Cerebellar cortex (tissue), 1 donor: ENCODE measurements at places on chromosomes 7 and 10.

- no peak for DNase-seq
Measured at GRCh38 chr10:78727728-78728127, 341.0 kb upstream of the ZMIZ1 start.

DNA sequence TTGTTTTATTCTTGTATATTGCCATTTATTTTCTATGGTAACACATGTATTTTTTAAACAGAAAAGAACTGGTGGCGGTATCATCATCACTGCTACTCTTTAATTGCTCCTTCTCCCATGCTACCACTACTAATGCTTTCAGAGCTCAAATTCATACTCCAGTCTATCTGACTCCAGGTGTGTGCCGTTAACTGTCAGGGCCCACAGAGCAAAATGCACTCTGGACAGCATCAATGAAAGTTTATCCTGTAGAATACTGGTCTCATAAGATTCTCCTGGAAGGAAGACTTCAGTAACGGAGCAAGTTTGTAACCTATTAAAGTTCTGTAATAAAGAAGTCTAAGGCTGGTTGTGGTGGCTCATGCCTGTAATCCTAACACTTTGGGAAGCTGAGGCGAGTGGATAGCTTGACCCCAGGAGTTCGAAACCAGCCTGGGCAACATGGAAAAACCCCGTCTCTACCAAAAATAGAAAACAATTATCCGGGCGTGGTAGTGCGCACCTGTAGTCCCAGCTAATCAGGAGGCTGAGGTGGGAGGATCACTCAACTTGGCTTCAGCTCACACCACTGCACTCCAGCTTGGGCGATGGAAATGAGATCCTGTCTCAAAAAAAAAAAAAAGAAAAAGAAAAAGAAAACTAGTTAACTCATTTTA is 18.4 kb downstream of the ZNRF2 start:
- no peak for DNase-seq

- DNase-seq, result no peak
Measured at GRCh38 chr10:62820586-62820985, 4.4 kb upstream of the EGR2 start.

- DNase-seq, result peak; percentile 88
Measured at GRCh38 chr10:19944911-19945663, 128.9 kb downstream of the PLXDC2 start.

GRCh38 chr7:99406557-99406956 is 1.8 kb downstream of the PDAP1 start:
- no peak for DNase-seq

DNA sequence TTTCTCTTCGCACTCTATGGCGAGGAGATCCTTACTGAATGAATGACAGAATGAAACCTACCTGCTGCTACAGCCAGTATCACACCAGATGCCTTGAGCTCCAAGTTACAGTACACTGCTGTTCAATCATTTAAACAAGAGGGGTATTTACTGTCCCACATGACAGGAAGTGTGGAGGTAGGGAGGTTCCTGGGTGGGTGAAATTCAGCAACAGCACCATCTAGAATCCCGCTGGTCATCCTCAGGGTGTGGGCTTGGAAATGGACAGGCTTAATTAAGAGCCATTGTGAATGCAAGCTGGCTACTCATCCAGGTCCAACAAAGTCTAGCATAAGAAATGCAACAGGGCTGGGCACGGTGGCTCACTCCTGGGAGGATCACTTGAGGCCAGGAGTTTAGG is 14.7 kb downstream of the CYTH3 start:
- no peak for DNase-seq

GRCh38 chr10:123019941-123020703 is 11.3 kb downstream of the ACADSB start:
- no peak for DNase-seq

DNA sequence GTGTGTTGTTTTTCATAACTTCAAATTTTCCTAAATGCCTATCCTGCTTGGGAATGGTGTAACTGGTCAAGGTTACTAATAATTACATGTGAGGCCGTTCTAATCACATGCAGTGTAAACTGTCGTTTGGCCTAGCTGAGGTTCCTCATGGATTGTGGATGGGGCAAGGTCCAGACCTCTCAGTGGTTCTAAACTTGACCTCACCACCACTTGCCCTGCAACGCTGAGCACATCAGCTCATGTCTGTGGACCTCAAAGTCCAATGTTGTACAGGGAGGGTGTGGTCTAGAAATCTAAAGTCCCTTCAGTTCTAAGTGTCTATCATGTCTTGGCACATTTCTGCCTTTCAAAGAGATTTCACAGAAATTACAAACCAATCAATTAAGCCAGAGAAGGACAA is 15.6 kb downstream of the RBP3 start:
- DNase-seq, result no peak

GRCh38 chr10:96578633-96579032 is 8.2 kb downstream of the TM9SF3 start:
- no peak for DNase-seq

- DNase-seq, result no peak
Measured at GRCh38 chr7:30706908-30707307, 24.7 kb upstream of the CRHR2 start.

DNA sequence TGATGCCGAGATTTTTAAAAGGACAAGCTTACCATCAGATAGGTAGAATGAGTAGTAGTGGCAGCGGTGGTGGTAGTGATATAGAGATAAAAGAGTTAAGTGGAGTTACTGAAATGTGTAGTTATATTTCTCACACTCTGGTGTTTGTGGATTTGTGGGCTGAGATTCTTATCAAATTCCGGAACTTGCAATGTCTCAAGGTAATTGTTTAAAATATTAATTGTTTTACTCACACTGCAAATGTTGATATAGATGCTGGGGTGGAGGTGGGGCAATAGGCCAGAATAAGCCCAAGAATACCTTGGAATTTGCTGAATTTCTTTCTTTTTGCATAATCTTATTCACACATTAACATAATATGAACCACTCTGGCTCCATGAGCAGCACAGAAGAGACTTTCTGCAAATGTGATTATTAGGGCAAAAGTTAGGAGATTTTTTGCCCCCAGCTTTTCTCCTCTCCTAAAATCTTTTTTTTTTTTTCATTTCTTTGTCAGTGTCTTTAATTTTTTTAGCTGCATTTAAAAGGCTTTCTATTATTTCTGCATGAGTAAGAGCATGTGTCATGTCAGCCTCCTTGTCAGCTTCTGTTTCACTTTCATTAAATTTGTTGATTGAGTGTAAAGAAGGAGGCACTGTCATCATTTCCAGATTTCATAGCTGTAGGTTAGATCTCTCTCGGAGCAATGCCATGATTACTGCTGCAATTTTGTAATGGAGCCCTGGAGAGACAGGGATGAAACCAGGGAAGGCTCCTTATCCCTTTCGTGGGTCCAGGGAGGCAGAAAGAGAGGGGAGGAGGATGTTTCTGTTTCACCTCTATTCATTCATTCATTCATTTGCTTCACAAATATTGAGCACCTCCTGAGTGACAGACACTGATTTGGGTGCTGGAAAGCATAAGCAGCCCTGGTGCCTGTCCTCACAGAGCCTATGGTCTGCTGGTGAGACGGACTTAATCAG is 13.1 kb upstream of the SGMS1 start:
- no peak for DNase-seq

GRCh38 chr7:138023618-138024342 is 21.9 kb upstream of the CREB3L2 start:
- DNase-seq, result no peak

GRCh38 chr10:133236401-133237240 is 1.0 kb upstream of the VENTX start:
- DNase-seq, result no peak

- DNase-seq, result no peak
Measured at GRCh38 chr7:130699686-130700085, 13.3 kb upstream of the TSGA13 start.

DNA sequence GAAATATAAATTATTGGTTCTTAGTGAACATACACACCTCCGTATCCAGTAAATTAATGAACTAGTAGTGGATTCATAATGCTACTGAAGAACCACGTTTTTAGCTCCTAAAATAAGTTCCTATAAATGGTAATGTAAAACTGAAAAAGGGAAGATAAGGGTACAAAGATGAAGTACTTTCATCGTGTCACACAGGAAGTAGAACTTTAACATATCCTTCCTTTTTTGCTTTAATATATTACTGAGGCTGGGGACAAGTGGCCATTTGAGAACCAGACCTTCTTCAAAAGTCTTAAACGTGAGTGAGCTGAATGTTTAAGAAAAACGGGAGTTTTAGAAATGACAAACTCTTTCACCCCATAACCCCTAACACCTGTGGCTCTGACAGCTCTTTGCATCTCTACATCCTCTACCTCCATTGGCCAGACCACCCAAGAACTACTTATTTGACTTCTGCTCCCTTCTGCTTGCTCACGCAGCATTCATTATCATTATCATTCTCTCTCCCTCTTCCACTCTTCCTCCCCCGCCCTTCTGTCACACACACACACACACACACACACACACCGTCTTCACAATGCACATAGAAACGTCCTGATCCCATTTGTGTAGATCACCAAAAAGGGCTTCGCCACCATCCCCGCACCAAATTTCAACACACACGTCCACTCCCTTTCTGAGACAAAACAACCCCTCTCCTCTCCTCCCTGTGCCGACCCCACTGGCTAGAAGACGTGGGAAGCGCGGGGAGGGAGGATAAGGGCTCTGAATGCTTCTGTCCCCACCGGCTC is 677 bp downstream of the SKAP2 start:
- peak; percentile 45 for DNase-seq

- no peak for DNase-seq
Measured at GRCh38 chr7:143369678-143370651, 7.5 kb upstream of the FAM131B start.

GRCh38 chr7:12785473-12785872 is 98.0 kb downstream of the ARL4A start:
- DNase-seq, result no peak

- no peak for DNase-seq
Measured at GRCh38 chr7:151572136-151572535, 52.4 kb upstream of the RHEB start.

DNA sequence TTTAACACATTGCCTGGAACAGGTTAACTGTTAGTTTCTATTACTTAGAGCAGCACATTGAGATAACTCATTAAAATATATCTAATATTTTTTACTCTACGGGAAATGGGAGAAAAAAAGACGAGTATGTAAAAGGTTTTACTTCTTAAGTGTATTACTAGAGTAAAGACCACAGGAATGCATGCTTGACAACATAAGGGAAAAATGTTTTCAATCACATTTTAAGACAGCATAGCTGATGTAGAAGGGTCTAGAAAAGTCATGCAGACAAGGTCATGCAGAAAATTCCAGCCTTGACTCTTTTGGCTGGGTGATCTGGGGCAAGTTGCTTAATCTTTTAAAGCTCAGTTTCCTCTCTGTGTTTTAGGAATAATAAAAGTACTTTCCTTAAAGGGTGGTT is 806.2 kb downstream of the CNTNAP2 start:
- no peak for DNase-seq

DNA sequence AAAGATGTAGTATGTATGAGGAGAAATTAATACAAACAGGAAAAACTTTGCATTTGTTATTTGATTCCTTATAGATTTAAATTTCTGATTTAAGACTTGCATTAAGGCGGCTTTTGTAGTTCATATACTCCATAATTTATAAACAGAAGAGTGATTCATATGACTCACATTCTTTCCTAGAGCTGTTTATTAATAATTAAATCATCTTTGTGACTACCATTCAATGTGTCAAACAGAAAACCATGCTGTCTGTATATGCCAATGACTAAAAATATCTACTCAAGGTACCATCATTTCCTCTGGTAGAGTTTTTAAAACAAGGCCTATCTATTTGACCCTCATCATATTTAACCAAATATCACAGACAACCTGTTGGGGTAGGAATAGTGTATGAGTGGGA is 501.7 kb downstream of the PARD3 start:
- no peak for DNase-seq

GRCh38 chr10:88764110-88764509 is 4.3 kb downstream of the LIPN start:
- no peak for DNase-seq

GRCh38 chr7:40721342-40721949 is 586.6 kb downstream of the SUGCT start:
- DNase-seq, result peak; percentile 56

- DNase-seq, result no peak
Measured at GRCh38 chr10:132932461-132933307, 9.7 kb downstream of the CFAP46 start.

GRCh38 chr10:110818311-110819256 is 53.1 kb upstream of the PDCD4 start:
- no peak for DNase-seq

DNA sequence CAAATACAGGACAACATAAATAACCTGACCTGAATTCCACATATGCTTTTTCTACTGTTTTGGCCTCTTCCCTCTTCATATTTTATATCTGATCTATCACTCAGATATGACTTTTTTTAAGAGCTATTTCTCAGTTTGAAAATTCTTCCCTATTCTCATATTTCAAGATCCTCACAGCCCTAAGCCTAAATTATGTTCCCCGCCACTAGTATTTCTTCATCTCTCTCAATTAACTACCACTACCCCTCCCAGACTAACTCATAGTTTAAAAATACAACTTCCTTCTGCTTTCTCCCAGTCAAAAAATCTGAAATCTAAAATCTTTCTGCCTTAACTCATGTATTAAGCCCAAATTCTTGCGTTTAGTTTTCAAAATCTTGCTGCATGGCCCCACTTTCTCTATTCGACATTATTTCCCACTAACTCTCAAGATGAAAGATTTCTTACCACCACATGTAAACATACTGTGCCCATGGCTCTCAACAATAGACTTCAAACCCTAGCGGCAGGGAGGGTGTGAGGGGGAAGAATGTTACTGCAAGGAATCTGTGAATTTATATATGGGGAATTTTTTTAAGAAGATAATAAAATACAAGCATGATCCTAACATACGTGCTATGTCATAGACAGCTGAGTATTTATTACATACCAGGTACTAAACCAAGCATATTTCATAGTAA is 64.6 kb downstream of the TFEC start:
- DNase-seq, result no peak

- no peak for DNase-seq
Measured at GRCh38 chr7:46625032-46625431, 704.0 kb upstream of the IGFBP3 start.

DNA sequence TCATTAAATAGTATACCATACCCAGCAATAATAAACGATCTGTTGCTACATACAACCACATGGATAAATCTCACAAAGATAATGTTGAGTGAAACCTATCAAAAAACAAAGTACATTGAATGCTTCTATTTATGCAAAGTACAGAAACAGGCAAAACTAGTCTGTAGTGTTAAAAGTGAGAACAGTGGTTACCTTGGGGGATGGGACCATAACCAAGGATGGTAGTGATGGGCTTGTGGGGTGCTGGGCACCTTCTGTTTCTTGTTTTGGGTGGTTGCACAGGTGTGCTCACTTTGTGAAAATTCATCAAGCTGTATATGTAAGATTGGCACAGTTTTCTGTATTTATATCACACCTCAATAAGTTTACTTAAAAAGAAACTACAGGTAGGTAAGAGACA is 105.7 kb downstream of the ATE1 start:
- no peak for DNase-seq
